ENCODE measurements at places on chromosomes 16 and 17. TPM values are rescaled to one million over a fixed set of nuclear protein-coding genes. Genes with fewer than 3 reads are reported as not detected.

GRCh38 chr17:35022536-35023063 is 40.9 kb downstream of the RFFL start:
- no peak overlapping the region for H3K4me3 ChIP-seq
- H3K36me3 ChIP-seq = no peaks in the 10 kb centered on the region
- DNase-seq = peak; percentile 45
- H3K4me1 ChIP-seq = peaks cover 4% of the 10 kb centered on the region
- peak overlapping the region; percentile 86 for H3K27ac ChIP-seq

GRCh38 chr17:37274461-37274860 is 101.3 kb upstream of the C17orf78 start:
- H3K27me3 ChIP-seq = no peaks in the 10 kb centered on the region
- no peaks in the 10 kb centered on the region for H3K36me3 ChIP-seq
- no peak overlapping the region for H3K27ac ChIP-seq
- H3K4me1 ChIP-seq = no peaks in the 10 kb centered on the region

DNA sequence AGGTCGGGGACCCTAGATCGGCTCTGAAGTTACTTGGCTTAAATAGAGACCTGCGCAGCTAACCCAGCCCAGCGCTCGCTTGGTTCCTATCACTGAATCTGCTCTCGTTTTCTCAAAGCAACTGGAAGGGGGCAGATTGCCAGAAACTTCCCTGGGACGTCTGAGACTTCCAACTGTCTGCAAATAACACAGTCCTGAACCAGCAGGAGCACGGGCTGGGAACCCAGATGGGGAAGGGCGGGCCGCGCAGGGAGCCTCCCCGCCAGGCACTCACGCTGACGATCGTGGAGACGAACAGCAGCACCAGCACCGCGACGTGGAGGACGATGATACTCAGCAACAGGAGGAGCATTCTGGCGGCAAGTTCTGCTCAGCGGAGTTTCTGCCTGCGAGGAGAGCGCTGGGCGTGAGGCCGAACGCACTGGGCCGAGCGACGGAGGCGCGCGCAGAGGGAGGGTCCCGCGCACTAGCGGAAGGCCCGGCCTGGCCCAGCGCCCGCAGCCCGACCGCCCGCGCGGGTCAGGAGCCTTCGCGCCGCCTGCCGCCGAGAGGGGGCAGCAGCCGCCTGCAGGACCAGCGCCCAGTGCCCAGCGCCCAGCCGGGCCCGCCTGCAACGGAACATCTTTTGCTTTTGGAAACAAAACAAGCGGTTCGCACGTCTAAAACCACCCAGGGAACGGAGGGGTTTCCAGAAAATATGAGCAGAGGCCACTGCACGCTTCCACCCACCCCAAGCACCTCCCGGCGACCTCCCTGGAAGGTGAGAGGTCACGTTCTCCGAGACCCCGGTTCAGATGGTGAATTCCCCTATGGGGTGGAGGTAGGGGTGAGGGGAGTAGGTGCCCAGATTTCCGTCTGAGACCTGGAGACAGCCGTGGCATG is 4.5 kb downstream of the PMP22 start:
- peaks cover 8% of the 10 kb centered on the region for H3K4me1 ChIP-seq
- H3K4me3 ChIP-seq = peak overlapping the region; percentile 82
- H3K36me3 ChIP-seq = no peaks in the 10 kb centered on the region
- H3K27me3 ChIP-seq = peaks cover 5% of the 10 kb centered on the region

- H3K4me1 ChIP-seq = peaks cover 5% of the 10 kb centered on the region
- H3K27me3 ChIP-seq = no peaks in the 10 kb centered on the region
These were observed 7.0 kb downstream of the TMC8 start for GRCh38 chr17:78137392-78138203.

DNA sequence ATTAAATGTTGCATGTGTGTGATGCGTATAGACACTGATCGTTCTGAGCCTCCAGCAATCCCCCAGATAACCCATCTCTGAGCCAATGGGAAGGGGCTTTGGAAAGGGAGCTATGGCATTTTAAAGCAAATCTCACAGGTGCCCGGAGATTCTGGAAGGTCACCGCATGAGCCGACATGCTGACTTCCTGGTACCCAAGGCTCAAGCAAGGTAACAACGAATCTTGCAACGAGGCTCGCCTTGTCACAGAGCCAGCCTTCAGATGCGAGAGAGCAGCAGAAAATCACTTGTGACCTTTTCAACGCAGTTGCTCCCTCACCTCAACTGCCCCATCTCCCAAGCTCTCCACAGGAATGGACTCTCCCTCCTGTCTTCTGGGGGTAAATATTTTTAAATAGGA is 154.8 kb upstream of the CDH5 start:
- no peak overlapping the region for H3K4me3 ChIP-seq
- no peaks in the 10 kb centered on the region for H3K4me1 ChIP-seq

DNA sequence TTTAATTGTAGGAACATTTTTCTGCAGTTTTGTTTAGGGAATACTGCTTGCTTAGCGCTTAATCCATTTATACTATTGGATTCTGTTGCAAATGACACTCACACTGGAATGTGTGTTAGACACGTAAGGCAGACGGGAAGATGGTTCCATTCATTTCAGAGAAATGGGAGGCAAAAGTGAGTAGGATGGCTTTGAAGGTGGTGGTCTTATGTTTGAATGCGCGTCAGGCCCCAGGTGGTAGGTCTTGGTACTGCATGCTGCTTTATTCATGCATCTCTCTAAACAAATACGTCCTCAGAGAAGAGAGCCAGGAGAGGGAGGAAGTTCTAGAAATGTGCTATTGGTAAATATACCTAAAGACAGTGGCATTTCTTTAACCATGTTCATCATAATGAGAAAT is 997.6 kb upstream of the RBFOX1 start:
- no peaks in the 10 kb centered on the region for H3K36me3 ChIP-seq
- no peak overlapping the region for H3K27ac ChIP-seq
- H3K4me3 ChIP-seq = no peak overlapping the region
- no peaks in the 10 kb centered on the region for H3K27me3 ChIP-seq
- DNase-seq = no peak
- no peaks in the 10 kb centered on the region for H3K4me1 ChIP-seq

GRCh38 chr17:76437467-76438402 is 15.2 kb downstream of the UBE2O start:
- H3K27ac ChIP-seq = no peak overlapping the region
- DNase-seq = no peak
- H3K4me1 ChIP-seq = no peaks in the 10 kb centered on the region
- H3K27me3 ChIP-seq = no peaks in the 10 kb centered on the region
- H3K36me3 ChIP-seq = no peaks in the 10 kb centered on the region

GRCh38 chr17:81117672-81118198 is 47.6 kb upstream of the PVALEF start:
- H3K4me1 ChIP-seq = no peaks in the 10 kb centered on the region
- H3K36me3 ChIP-seq = no peaks in the 10 kb centered on the region
- DNase-seq = no peak
- no peak overlapping the region for H3K27ac ChIP-seq
- no peak overlapping the region for H3K4me3 ChIP-seq

DNA sequence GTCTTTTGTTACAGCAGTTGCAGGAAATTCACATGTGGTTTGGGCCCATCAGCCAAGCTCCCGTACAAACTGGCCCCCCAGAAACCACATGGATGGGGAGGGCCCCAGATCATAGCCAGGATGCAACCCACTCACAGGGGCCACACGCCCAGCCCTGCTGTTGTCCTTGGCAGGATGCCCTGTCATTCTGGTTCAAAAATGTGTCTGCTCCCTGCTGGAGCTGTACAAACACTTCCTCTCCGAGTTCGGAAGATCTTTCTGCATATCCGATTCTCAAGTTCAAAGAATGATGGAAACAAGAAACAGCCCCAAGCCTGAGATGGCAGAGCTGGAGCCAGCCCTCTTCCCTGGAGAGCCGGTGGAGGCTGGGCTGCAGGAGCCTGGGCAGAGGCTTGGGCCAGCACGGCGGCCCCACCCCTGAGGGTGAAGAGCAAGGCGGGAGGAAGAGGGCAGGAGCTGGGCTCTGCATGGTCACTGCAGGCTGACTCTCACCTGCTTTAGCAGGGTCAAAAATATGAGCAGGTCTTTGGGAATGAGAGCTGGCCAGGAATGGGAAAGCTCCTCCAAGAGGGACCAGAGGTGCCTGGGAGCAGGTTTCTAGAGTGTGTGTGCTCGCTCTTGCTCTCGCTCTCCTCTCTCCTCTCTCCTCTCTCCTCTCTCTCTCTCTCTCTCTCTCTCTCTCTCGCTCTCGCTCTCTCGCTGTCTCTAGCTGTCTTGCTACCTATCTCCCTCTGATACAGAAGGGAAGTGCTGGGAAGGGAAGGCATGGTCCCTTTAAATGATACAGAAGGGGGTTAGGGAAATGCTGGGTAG is 34.7 kb upstream of the ENPP7 start:
- DNase-seq = no peak
- H3K36me3 ChIP-seq = no peaks in the 10 kb centered on the region
- H3K27ac ChIP-seq = no peak overlapping the region
- no peak overlapping the region for H3K4me3 ChIP-seq
- peaks cover 7% of the 10 kb centered on the region for H3K4me1 ChIP-seq

GRCh38 chr16:9286930-9287329 is 195.5 kb downstream of the HAPSTR1 start:
- H3K36me3 ChIP-seq = no peaks in the 10 kb centered on the region
- no peaks in the 10 kb centered on the region for H3K4me1 ChIP-seq
- no peak overlapping the region for H3K4me3 ChIP-seq
- no peak for DNase-seq
- H3K27ac ChIP-seq = no peak overlapping the region
- no peaks in the 10 kb centered on the region for H3K27me3 ChIP-seq

- no peak overlapping the region for H3K27ac ChIP-seq
- H3K4me3 ChIP-seq = no peak overlapping the region
- DNase-seq = peak; percentile 45
- H3K36me3 ChIP-seq = no peaks in the 10 kb centered on the region
These were observed 1.9 kb upstream of the SNN start for GRCh38 chr16:11666103-11667055.

DNA sequence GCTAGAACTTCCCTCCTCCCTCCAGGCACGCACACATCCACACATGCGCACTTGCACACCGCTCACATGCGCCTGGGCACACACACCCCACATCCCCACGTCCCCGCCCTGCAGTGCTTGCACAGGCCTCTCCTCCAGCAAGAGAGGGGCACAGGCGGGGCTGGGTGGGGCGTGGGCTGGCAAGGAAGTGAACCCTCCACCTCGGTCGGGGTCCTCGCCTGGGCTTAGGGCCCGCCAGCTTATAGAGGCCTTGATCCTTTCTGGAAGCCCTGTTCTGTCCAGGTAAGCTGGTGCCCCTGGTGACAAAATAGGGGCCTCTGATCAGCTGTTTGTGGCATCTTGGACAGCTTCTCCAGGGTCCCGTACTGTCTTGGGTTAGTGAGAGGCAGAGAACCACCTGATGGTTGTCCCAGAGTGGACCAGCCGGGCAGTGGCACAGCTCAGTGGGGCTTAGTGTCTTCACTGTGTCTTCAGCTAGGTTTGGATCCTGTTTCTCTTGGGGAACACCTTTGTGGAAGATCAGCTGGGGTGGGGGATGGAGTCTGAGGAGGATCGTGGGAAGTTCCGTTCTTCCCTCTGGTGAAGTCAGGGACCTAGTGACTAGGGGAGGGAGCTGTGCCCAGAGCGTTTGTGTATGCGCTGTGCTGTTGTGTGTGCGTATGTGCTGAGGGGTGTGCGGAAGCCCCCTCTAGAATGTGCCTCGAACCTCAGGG is 12.1 kb downstream of the TBX4 start:
- H3K4me3 ChIP-seq = no peak overlapping the region
- H3K36me3 ChIP-seq = no peaks in the 10 kb centered on the region
- no peak overlapping the region for H3K27ac ChIP-seq

GRCh38 chr17:17740615-17741348 is 59.5 kb downstream of the RAI1 start:
- peak; percentile 79 for DNase-seq
- peaks cover 3% of the 10 kb centered on the region for H3K4me1 ChIP-seq
- H3K27ac ChIP-seq = no peak overlapping the region
- no peak overlapping the region for H3K4me3 ChIP-seq
- H3K27me3 ChIP-seq = no peaks in the 10 kb centered on the region

DNA sequence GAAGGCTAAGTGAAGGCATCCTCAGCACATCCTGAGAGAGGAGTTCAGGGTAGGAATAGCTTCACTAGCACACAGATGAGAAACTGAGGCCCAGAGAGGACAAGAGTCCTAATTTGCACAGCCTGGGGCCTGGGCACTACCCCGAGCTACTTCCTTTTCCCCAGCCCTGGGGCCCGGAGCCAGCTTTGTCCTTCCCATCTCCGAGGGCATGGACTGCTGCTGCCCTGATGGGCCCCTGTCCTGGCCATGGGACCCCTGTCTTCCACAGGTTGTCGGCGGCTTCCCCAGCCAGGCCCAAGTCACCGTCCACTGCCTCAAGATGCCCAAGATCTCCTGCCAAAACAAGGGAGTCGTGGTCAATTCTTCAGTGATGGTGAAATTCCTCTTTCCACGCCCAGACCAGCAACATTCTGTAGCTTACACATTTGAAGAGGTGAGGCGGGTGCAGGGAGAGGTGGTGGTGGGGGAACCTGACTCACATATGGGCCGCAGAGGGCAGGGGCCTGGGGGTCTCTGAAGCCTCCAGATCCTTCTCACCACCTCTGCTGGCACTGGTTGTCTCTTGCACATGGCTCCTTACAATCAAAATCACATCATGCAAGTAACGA is 11.4 kb upstream of the NLRC5 start:
- no peak overlapping the region for H3K4me3 ChIP-seq
- no peaks in the 10 kb centered on the region for H3K27me3 ChIP-seq
- H3K27ac ChIP-seq = no peak overlapping the region

GRCh38 chr16:11129378-11129781 is 126.6 kb downstream of the SOCS1 start:
- H3K27me3 ChIP-seq = no peaks in the 10 kb centered on the region
- peaks cover 3% of the 10 kb centered on the region for H3K36me3 ChIP-seq
- no peak overlapping the region for H3K27ac ChIP-seq

Gene MEOX1
- total RNA-seq = 1.4 TPM

Gene DNAI2
- total RNA-seq = 0.22 TPM

Gene TCAP
- 1.5 TPM for total RNA-seq

Gene CIITA
- total RNA-seq = 50.5 TPM

Gene TMEM98
- 57.1 TPM for total RNA-seq

Gene KRTAP1-3
- not detected for total RNA-seq

Data from kidney (tissue), 22 donors.